ENCODE measurements at places on chromosomes 2 and 18.

GRCh38 chr18:24826605-24827004 lies 366.2 kb downstream of the HRH4 start:
- DNase-seq, result no peak

- DNase-seq, result no peak
Measured at GRCh38 chr2:162164802-162165201, 12.8 kb upstream of the GCG start.

GRCh38 chr2:28495551-28496250 lies at the start of gene PLB1:
TSS of gene PLB1 (plus strand) at chr2:28496060. CDS start at chr2:28496115, 55 bp downstream.
- DNase-seq, result no peak

DNA sequence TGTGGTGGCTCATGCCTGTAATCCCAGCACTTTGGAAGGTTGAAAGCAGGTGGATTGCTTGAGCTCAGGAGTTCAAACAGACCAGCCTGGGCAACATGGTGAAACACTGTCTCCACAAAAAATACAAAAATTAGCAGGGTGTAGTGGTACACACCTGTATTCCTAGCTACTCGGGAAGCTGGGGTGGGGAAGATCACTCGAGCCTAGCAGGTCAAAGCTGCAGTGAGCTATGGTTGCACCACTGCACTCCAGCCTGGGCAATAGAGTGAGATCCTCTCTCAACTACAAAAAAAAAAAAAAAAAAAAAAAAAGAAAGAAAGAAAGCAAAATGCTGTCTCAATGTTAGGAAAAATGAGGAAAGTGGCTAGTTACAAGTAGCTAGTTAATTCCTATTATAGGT lies 56.8 kb downstream of the TRIP12 start:
- DNase-seq, result no peak

DNA sequence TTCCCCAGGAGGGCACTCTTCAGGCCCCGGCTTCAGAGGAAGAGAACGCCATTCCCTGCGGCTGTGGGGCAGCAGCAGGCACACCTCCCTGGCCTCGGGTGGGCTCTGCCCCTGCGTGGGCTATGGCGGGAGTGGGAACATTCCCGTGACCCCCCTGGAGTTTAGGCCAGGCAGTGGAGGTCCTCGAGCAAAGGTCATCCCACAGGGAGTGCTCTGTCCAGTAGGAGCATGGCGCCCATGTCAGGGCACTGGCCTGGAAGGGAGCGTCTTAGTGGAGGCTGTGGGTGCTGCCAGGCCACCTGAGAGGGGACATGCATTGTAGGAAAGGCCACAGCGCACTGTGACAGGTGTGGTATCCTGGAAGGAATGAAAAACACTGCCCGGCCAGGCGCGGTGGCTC lies 9.2 kb upstream of the NFATC1 start:
- DNase-seq, result no peak

DNA sequence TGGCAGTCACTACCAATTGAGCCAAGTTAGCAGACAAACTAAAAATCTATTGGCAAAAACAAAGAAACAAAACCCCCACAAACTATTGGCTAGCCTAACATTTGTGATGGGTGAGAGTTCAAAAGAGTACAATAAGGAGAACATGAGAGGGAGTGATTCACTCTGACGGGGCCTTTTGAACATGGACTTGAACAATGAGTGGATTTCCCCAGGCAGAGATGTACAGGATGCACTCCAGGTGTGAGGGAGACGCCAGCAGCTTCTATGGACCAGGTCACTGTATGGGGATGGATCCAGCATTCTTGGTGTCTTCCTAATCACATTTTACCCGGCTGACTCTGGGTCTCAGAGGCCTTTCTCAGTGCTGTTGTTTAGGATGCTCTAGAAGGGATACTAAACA lies 167.5 kb upstream of the SMAD2 start:
- no peak for DNase-seq
